ENCODE measurements at places on chromosomes 1 and 21.
A peak's percentile ranks its signal among the peaks of the same experiment; 100 is the strongest.

DNA sequence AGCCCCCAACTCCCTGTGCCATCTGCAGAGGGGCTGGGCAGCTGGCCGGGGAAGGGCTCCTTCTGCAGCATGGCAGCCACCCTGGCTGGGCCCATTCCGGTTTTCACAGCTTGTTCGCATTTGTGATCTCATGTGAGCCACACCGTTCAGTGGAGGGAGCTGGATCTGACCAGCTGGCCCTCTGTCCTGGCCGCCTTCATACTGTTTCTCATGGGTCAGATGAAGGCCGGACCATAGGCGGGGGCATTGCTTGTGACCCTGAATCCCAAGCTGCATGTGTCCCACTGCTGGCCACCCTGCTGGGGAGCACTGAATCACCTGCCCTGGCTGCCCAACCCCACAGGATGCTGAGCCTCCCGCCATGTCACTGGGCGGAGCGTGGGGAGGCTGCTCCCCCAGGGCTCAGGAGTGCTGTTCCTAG lies 36.4 kb upstream of the PRSS38 start:
- DNase-seq, result no peak

- DNase-seq, result peak; percentile 42
These were observed 64.6 kb downstream of the SIK1 start for GRCh38 chr21:43362321-43362791.

- no peak for DNase-seq
These were observed 53.1 kb upstream of the CACNA1E start for GRCh38 chr1:181430015-181430885.

- DNase-seq, result no peak
These were observed 44.3 kb upstream of the SYT14 start for GRCh38 chr1:209893751-209894150.

- no peak for DNase-seq
These were observed 8.7 kb downstream of the KIF21B start for GRCh38 chr1:201014816-201015200.

DNA sequence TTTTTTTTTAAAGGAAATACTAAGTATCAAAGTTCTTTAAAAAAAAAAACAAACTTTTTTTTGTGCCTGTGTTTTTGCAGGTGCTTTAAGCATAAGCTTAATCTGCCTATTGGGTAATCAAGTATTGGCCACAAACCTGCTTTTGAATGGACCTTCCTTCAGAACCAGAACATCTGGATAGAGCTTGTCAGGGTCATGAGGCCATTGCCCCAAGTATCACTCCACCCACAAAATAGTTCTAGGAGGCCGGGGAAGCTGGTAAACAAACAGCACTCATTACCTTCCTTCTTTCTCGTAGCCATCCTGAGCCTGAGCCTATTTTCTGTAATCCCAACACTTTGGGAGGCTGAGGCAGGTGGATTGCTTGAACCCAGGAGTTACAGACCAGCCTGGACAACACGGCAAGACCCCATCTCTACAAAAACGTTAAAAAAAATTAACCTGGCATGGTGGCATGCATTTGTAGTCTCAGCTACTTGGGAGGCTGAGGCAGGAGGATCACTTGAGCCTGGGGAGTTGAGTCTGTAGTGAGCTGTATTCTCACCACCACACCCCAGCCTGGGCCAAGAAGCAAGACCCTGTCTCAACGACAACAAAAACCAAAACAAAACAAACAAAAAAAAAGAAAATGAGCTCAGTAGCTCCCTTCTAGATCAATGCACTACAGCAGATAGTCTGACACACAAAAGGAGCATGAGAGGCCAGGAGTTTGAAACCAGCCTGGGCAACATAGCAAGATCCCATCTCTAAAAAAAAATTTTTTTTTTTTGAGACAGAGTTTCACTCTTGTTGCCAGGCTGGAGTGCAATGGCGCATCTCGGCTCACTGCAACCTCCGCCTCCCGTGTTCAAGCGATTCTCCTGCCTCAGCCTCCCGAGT lies 34.1 kb upstream of the EPS15 start:
- DNase-seq, result no peak

GRCh38 chr1:3910049-3910731 lies 10.1 kb upstream of the C1orf174 start:
- no peak for DNase-seq

- no peak for DNase-seq
These were observed 91.1 kb downstream of the EPHB2 start for GRCh38 chr1:22801761-22802160.

GRCh38 chr1:77412820-77413530 lies 131.2 kb downstream of the AK5 start:
- DNase-seq, result no peak

DNA sequence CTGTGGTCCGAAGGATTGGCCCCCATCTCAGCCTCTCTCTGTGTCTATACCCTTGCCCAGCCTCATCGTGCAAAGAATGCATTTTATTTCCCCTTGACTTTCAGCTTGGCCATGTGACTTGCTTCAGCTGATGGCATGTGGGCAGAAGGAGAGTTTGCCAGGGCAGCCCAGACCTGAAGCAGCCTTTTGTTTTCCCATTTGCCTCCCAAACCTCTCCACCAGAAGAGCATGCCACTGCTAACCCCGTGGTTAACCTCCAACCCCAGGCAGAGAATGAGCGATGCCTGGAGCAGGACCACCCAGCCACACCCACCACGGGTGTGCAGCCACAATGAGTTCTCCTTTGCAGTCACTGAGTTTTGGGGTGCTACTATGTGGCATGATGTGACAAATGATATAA lies 136.4 kb downstream of the SETD4 start:
- no peak for DNase-seq

GRCh38 chr1:245466261-245466660 lies 311.5 kb downstream of the KIF26B start:
- no peak for DNase-seq
